ENCODE measurements at places on chromosomes 3 and 15.

DNA sequence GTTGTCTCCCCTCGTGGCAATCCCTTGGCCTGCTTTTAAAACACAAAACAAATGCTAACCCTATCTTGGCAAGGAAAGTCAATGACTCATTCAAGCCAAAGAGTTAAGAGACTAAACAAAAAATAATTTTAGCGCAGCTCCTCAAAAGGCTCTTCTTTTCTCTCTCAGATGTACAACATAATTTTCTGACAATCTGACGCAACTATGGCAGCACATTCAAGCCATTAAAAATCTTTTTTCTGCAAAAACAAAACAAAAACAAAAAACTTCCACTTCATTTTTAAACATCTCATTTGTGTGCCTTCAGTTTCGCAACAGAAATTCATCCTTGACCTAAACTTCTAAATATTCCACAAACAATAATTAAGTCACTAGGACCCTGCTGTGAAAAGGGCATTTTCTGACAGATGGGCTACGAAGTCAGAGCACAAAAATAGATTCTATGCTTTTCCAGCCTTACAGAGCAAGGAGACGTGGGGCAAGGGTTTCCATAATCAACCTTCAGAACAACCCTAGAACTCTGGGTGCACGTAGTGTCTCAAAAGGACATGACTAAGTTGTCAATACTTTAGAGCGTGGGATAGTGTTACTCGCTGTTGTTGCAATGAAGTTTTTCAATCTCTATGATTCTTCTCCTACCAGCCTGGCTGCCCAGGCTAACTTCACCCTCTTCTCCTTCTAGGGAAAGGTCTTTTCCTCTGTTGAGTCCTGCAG is 84.3 kb downstream of the MB21D2 start:
- no peak for DNase-seq

- no peak for DNase-seq
Observed at GRCh38 chr15:41932101-41932500, 38.2 kb upstream of the SPTBN5 start.

- DNase-seq, result no peak
Observed at GRCh38 chr3:18780959-18781358, 355.8 kb upstream of the SATB1 start.

GRCh38 chr3:141243271-141243707 is 11.7 kb downstream of the PXYLP1 start:
- DNase-seq, result peak; percentile 27

GRCh38 chr15:44034933-44035624 is 160.0 kb downstream of the FRMD5 start:
- DNase-seq, result no peak

DNA sequence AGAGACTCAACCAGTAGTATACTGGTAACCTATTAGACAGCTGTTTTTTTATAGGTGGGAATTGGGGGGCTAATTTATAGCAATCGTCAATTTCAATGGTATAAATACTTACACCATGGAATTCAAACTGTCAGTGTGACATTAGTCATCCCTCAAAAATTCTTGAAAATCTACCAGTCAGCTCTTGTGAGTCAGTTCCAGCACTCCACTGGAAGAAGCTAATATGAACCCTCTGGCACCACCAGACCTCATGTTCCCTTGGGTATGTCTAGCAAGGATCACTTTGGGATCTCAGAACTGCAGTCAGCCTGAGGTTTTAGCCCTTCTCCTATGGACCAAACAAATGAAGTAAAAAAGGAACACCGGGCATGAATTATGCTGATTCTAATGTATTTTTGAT is 11.8 kb upstream of the UACA start:
- no peak for DNase-seq

DNA sequence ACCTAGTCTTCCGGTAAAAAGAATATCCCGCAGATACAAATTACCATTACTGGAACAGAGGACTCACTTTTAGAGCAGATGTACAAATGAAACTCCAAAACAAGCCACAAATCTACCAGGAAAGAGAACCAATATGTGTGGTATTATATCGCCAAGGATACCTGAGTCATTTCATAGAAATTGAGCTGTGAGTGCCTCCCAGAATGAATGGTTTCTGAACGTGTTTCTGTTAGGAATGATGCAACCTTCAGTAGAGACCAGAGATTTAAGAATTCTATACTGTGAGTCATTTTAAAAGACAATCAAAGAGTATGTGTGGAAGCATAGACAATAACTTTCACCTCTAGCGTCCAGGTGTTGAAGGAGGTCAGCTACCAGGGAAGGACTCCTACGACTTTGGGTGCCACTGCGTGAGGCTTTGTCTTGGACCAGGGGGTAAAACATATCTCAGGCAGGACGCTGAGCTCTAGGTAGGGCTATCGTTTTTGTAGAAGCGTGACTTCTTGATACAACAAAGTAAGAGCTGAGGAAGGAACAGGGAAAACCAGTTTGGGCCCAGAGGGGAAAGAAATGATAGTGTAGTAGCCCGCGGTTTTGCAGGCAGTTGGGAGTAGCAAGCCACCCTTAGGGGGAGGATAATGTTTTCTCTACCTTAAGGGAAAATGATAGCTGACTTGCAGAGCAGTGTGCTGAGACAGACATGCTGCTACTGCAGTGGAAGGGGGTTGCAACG is 210.4 kb downstream of the TP63 start:
- no peak for DNase-seq

- DNase-seq, result no peak
Observed at GRCh38 chr15:91068966-91069365, 31.1 kb upstream of the SV2B start.

DNA sequence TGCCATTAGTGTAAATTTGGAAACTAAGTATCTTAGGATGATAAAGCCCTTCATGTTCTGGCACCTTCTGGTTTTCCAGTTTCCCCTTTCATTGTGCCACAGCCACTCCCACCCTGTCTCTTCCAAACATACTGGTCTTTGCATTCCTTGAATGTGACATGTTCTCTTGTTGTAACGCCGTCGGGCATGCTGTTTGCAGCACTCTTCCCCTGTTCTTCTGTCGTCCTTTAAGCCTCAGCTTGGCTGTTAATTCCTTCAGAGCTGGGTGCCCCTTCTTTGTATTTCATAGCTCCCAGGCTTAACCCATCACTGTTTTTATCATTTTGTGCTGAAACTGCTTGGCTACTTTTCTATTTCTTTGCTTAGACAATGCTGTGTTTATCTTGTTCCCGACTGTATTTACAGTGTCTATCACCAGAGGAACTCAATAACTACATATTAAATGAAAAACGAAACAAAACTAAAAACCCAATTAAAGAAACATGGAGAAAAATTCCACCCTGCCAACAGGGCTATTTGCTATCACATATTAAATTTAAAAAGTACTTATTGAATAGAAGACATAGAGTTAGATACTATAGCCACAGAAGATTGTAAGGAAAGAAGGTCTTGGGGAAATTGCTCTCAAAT is 95.4 kb upstream of the KCNAB1 start:
- no peak for DNase-seq

- DNase-seq, result no peak
Observed at GRCh38 chr3:102450976-102451375, 16.2 kb downstream of the ZPLD1 start.

- no peak for DNase-seq
Observed at GRCh38 chr3:165640970-165641369, 196.3 kb downstream of the BCHE start.

- DNase-seq, result peak; percentile 41
Observed at GRCh38 chr3:109731639-109732473, 394.5 kb upstream of the DPPA4 start.

DNA sequence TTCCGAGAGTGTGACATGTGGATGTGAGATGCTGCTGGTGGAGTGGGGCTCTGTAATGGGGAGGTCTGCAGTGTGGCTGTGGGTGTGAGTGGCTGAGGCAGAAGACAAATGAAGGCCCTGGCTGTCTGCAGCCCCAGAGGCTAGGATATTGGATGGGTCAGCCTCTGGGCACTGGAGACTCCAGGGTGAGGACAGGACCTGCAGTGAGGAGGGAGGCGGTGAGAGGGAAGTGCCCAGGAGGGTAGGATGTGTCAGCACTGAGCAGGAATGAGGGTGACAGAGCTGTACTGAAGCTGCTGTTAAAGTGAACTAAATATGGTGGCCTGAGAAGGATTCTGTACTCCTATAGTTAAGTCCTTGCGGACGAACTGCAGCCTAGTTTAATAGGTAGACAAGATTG is 27.3 kb upstream of the PXYLP1 start:
- DNase-seq, result no peak

DNA sequence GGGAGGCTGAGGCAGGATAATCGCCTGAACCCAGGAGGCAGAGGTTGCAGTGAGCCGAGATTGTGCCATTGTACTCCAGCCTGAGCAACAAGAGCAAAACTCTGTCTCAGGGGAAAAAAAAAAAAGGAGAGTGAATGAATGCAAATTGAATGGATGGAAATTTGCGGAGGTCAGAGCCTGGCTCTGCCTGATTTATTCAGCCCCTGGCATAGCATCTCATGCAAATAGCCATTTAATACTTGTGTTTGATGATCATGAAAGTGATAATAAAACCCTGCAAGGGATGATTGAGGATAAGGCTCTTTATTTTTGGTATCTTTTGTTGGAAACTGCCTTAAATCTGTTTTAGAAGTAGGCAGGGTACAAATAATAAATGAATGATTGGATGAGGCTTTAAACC is 133.0 kb upstream of the SEMA6D start:
- DNase-seq, result no peak

DNA sequence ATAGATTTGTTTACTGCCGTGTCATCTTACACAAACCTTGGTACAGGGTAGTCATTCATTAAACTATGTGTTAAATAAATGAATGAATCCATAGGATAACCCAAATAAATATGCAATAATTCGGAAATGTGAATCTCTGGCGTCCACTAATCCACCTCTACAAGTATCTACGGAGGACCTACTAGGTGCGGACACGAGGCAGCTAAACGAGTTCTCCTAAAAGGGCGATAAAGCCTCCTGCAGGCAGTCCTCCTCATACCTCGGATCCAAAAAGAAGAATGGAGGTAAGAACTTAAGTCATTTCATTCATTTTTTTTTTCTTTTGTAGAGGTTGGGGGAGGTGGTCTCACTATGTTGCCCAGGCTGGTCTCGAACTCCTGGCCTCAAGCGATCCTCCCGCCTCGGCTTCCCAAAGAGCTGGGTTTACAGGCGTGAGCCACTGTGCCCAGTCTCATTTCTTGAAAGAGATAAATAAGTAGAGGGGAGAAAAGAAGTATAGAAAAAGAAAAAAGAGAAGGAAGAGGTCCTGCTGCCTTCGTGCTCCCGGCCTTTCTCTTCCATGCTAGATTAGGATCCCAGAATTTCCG is 706 bp upstream of the RPL35A start:
- DNase-seq, result no peak

DNA sequence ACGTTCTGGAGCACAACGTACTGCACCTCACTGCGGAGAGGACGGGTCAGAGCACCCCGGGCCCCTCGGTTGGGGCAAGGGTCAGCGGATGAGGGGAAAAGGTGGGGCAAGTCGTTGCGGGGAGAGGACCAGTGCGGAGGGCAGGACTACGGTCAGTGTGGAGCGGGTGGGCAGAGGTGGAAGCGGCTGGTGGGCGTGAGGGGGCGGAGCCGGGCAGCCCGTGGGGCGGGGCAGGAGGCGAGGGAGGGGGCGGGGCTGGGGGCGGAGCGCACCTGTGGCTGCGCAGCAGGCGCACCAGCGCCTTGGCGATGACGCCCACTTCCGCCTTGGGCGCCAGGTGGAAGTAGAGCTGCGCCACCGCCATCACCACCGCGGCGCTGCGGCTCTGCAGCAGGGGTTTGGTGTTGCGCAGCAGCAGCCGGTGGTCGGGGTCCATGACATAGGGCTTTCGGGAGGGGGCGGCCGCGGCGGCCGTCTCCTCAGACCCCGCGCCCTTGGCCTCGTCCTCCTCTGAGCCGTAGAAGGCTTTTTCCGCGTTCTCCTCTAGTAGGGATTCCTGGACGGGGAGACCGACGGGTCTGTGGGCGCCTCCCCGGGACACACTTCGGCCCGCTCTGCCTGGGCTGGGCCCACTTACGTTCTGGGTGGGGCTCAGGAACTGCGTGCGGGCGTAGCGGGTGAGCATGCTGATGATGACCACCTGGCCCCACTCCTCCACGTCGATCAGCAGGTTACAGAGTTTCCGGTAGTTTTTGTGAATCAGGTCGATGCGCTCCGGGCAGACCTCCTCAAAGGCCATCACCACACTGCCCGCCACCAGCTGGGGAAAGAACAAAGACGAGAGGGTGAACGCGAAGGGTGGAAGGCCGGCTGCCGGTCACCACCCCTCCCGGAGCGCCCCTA is 29.2 kb downstream of the AP3B2 start:
- DNase-seq, result peak; percentile 52

- DNase-seq, result no peak
Observed at GRCh38 chr15:40295877-40296560, 11.7 kb downstream of the PLCB2 start.

DNA sequence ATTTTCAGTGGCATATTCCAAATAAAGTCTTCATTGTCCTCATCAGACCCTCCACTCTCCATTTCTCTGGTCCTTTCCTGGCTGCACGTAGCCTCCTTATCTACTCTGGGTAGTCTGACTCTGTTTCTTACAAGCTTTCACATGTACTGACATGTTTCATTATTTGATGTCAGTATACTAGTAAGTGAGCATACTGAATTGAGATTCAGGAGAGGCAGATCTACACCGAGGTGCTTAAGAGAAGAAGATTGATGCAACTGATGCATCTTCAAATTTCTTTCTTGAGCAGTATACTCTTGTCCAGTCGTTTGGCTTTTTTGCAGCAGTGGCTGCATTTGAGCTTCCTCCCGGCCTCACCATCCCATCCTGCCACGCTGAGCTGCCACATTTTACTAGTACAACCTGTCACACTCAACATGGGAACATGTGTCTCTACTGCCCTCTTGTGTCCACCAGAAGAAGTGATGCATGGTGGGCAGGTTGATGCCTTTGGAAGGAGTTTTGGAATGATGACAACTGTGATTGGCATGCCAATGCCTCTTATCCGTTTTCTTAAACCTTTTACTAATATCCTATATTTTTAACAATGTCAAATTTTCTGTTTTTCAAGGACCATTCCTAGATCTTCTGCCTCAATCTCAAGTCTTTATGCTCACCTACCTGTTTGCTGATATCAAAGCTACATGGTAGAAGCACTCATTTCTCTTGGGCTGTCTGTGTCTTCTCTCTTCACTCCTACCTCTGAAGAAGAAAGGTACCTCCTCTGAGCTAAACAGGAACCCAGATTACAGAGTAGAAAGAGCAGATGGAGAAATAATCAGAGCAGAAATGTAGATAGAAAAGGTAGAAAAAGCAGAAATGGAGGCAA is 38.7 kb downstream of the GUCA1C start:
- DNase-seq, result peak; percentile 25

DNA sequence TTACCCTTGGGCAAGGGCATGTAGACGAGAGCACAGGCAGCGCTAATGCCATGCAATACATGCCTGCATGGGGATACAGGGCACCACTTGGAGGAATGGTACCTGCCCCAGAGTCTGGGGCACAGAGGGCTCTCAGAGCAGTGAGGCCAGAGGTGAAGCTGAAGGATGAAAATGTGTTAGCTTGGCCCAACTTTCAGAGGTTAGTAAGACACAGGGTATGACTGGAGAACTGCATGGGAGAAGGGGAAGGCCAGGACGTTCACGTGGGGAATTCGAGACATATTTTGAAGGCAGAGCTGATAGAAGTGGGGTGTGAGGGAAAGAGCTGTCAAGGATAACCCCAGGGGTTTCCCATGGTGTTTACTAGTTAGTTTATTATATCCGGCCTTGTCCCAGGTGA is 19.6 kb downstream of the CSRNP1 start:
- DNase-seq, result no peak
